ENCODE measurements at places on chromosomes 6 and 20. TPM values are rescaled to one million over a fixed set of nuclear protein-coding genes. Genes with fewer than 3 reads are reported as not detected.

PRIM2 gene
- total RNA-seq: 15.9 TPM

ULBP2 gene
- total RNA-seq: 3.6 TPM

- no peak for DNase-seq
Observed at GRCh38 chr6:50185006-50185405, 135.3 kb upstream of the DEFB112 start.

- DNase-seq: no peak
Observed at GRCh38 chr6:102066301-102066700, 672.8 kb downstream of the GRIK2 start.

DNA sequence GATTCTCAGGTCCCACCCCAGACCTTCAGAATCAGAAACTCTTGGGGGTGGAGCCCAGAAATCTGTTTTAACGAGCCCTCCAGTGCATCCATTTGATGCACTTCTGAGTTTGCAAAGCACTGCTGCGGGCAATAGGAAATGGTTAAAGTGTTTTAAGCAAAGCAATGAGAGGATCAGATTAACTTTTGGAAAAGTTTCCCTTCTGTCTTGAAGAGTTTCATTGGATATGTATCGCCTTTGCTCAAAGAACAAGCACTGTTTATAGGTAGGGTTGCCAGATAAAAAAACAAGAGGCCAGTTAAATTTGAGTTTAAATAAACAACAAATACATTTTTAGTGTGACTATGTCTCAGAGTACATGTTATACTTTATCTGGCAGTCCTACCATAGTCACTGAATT is 226.0 kb downstream of the BMP7 start:
- no peak for DNase-seq

- DNase-seq: no peak
Observed at GRCh38 chr6:7328243-7328642, 15.2 kb upstream of the SSR1 start.

GRCh38 chr6:109678240-109678639 is 12.8 kb downstream of the AK9 start:
- DNase-seq: no peak

- DNase-seq: no peak
Observed at GRCh38 chr20:13271098-13271497, 50.0 kb downstream of the ISM1 start.

GRCh38 chr6:27312146-27312949 is at the start of gene POM121L2:
Gene POM121L2, minus strand, starts transcription at chr6:27312273. Its CDS starts 103 bp downstream, at chr6:27312170.
- DNase-seq: peak; percentile 48

- no peak for DNase-seq
Observed at GRCh38 chr20:62822788-62823651, 6.2 kb downstream of the COL9A3 start.

DNA sequence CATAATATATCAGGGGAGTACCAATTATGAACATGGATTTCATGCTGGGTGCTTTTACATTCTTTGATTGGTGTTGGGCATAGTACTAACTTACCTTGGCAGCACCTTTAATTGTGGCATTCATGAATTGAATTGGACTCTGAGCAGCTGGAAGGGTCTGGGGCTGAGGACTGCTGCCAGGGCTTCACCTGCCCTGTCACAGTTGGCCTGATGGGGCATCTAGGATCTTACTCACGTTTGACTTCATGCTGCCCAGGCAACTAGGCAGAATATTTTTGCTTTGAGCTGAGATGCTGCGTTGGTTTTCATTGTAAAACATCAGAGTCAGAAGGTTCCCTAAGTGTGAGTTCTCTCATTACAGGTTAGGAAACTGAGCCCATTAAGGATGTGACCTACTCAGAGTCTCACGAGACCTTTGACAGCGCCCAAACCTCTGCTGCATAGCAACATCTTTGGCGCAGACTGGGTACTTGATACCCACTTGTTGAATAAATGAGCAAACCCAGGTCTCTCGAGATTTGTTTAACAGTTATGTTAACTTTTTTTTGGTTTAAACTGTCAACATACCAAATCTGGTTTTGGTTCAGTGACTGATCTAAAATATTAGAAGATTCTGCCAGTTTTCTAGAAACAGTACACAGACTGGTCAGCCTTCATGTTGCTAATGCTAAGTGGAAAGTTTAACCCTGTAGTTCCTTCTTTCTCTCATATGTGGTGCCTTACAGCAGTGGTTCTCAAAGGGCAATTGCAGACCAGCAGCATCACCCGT is 104.9 kb downstream of the TCP11 start:
- no peak for DNase-seq
